ENCODE measurements at places on chromosomes 3 and 15.

- no peak for DNase-seq
These were observed 75.1 kb downstream of the LINGO1 start for GRCh38 chr15:77557564-77557963.

DNA sequence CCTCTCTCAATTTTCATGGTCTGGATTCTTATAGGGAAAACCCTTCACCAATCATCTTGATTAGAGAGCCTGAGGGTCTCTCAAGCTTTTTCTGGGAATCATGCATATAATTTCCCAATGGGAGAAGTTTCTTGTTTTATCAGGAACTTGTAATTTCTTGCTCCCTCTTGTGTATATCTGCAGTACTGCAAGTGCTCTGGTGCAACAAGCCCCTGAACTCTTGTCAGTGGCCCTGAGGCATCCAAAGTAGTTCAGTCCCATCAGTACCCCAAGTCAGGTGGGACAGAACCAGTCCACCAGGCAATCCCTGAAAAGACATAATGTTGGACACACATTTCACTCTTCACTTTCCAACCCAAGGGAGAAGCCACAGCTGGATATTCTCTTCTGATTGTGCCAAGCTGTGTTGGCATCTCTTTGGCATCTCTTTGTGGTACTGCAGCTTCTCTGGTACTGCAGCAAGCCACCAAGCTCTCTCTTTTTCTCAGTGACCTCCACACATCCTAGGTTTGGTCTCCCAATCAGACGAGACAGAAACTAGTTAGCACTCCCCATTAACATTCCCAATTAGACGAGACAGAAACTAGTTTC is 214.5 kb downstream of the ZIC4 start:
- DNase-seq, result peak; percentile 81

DNA sequence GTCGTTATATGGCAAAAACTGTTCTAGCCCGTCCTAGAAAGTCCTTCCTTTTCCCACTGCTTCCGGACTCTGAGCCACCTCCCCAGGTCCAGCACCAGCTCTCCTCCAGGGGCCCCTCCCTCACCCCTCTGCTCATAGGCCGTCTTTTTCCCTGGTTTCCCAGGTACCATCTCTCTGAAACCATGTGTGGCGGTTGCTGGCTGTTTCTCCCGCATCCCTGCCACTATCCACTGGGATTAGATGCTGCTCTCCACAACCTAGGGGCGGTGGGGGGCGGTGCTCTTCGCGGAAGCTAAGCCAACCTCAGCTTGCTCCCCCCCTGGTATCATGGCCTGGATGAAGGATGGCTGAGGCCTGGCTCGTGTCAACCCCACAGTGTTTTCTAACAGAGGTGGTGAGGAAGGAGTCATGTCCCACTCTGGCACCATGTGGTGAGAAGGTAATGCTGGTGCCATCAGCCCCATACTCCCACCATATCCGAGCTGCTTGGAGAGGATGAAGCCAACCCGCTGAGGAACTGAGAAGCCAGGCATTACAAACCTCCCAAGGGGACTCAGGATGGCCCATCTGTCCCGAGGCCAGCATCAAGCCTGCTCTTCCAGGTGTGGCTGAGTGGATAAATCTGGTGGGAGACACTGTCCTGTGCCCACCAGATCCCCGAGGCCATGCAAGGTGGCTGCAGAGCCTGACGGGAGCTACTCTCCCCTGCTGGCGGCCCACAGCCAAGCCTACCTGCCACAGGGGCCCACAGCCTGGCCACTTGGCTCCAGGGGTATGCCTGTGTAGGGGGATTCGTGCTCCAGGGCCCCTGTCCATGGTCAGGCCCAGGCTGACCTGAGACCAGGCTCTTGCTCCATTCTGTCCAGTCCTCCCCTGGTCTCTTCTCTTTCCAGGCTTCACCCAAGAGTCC is 27.9 kb upstream of the SLC41A3 start:
- no peak for DNase-seq

DNA sequence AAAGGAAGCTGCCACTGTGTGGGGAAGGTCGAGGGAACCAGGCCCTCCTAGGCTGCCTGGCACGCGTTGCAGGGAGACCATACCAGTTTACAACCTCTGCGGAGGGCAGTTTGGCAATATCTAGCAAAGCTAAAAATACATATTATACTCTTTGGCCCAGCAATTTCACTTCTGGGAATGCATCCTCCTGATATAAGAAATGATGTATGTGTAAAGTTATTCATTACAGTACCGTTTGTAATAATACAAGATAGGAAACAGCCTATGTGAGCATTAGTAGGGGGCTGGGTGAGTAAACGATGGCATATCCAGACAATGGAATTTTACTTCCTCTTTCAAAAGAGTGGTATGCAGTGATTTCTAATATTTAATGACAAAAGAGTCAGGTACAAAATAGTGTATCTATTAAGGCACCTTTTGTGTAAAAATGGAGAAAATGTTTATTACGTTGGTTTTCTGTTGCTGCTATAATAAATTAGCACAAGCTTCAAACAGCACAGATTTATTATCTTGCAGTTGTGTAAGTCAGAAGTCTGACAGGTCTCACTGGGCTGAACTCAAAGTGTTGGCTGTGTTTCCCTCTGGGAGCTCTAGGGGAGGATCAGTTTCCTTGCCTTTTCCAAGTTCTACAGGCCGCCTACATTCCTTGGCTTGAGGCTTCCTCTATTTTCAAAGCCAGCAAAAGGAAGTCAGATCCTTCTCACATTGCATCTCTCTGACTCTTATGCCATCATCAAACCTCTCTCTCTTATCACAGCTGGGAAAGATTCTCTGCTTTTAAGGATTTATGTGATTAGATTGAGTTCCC is 9.0 kb downstream of the APOD start:
- DNase-seq, result peak; percentile 26

Data from NCI-H82 (cell line).